ENCODE measurements at places on chromosomes 12 and 14.

DNA sequence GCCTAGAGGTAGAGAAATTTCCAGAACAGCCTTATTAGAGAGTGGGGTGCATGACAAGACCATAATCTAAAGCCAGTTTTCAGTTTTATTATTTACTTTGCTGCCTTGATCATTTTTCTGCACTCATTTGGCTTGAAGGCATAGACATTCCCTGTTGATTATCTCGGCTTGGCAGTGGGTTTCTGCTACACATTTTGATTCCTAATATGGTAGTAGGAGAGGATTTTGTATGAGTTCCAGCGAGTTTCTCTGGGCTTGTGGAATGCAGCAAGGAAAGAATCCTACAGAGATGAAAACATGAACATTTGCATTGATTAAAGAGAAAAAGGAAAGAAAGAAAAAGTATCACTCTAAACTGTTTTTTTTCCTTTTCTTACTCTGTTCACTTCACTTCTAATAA lies 281.2 kb downstream of the PAWR start:
- H3K4me1 ChIP-seq, result peaks cover 3% of the 10 kb centered on the region
- peak overlapping the region; percentile 92 for H3K27ac ChIP-seq
- DNase-seq, result peak; percentile 59
- no peaks in the 10 kb centered on the region for H3K36me3 ChIP-seq

GRCh38 chr12:75447691-75448393 lies 32.7 kb upstream of the GLIPR1 start:
- H3K27ac ChIP-seq, result no peak overlapping the region
- DNase-seq, result no peak
- no peaks in the 10 kb centered on the region for H3K27me3 ChIP-seq
- no peak overlapping the region for H3K4me3 ChIP-seq

DNA sequence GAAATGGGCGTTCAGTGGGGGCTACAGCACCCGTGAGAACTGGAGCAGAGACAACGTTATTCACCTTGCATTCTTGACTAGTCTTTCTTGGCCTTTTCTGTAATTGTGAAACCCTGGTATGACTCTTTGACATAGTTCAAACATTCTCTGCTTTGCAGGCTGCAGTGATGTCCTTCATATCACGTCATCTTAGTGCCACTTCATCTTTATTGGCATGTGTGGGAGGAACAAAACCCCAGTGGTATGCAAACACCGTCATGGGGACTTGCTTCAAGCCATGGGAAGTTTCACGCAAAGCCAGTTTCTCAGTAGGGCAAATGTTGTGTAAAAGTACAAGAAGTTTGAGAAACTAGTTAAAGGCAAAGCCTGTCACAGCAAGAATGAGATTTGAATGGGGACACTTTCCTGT lies 20.2 kb upstream of the DUSP16 start:
- no peak overlapping the region for H3K27ac ChIP-seq
- no peaks in the 10 kb centered on the region for H3K27me3 ChIP-seq
- DNase-seq, result peak; percentile 11

DNA sequence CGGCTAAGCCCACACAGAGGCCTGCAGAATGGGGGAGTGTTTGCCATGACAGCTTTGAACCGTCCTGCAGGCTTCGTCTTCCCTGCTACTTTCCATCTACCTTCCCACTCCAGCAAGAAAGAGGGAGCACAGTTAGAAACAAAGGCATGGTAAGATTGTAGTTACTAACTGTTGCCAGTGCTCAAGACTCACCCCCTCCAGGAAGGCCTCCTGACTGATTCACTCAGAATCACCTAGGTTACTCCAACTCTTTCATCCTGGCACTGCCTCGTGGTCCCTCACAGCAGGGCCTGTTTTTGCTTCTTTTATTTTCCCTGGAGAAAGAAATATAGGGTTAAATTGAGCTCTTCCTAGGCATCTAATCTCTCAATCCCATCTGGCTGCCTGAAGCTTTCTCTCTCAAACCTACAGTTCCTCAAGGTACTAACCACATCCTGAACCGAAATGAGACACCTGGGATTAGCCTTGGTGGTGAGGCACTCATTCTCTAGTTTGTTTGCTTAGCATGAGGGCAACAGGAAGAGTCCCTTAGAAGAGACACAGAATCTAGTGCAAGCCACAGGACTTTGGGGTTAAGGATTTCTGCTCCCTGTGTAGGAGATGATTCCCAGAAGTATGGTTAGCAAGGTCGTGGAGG lies 7.8 kb downstream of the GALNT6 start:
- H3K36me3 ChIP-seq, result peaks cover 3% of the 10 kb centered on the region
- no peak for DNase-seq
- H3K4me3 ChIP-seq, result no peak overlapping the region
- H3K27me3 ChIP-seq, result no peaks in the 10 kb centered on the region

DNA sequence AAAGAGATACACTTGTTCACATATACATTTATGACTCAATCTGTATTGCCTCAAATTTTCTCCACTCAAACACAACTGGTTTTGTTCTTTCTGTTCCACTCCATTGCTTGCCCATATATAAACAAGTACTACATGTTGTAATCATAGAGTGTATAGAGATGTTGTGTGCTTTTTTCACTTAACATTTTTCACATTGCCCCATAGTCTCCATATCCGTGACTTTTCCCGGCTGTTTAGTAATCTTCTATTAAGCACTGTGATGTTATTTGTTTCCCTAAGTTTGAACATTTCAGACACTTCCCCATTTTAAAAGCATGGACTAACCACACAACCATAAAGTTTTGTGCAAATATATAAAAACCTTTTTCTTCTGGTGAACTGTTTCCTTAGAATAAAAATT lies 45.5 kb upstream of the PTPRR start:
- no peaks in the 10 kb centered on the region for H3K4me1 ChIP-seq
- DNase-seq, result no peak
- no peak overlapping the region for H3K27ac ChIP-seq
- no peaks in the 10 kb centered on the region for H3K36me3 ChIP-seq

GRCh38 chr12:62724947-62725451 lies 210.0 kb downstream of the PPM1H start:
- peak; percentile 94 for DNase-seq
- H3K4me1 ChIP-seq, result peaks cover 23% of the 10 kb centered on the region
- H3K27ac ChIP-seq, result peak overlapping the region; percentile 91
- H3K36me3 ChIP-seq, result no peaks in the 10 kb centered on the region

DNA sequence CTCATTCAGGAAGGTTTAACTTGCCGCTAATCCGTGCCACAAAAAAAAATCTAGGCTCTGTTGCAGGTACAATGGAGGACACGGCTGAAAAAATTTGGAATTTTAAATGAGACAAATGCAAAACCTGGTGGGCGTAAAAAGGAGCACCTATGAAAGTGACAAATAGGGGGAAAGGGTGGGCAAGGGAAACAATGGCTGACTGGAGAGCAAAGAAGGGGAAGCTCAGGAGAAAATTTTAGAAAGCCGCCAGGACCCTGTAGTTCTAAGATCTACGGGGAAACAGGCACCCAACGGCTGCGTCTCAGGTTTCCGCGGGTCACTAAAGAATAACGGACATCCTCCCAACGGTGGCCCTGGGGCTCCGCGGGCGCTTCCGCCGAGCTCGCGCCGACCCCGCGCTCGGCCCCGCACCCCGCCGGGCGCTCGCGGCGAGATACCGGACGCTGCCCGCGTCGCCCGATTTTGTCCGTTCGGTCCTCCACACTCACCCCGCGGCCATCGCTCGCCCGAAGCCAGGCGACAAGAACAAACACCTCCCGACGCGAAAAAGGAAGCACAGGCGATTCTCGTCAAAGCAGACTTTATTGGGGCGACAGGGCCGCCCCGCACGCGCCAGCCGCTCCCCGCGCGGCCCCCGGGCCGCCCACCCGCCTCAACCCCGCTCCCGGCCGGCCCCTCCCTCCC lies 1.1 kb upstream of the YY1 start:
- H3K27ac ChIP-seq, result peak overlapping the region; percentile 87
- H3K36me3 ChIP-seq, result peaks cover 11% of the 10 kb centered on the region
- no peaks in the 10 kb centered on the region for H3K27me3 ChIP-seq
- DNase-seq, result peak; percentile 38

DNA sequence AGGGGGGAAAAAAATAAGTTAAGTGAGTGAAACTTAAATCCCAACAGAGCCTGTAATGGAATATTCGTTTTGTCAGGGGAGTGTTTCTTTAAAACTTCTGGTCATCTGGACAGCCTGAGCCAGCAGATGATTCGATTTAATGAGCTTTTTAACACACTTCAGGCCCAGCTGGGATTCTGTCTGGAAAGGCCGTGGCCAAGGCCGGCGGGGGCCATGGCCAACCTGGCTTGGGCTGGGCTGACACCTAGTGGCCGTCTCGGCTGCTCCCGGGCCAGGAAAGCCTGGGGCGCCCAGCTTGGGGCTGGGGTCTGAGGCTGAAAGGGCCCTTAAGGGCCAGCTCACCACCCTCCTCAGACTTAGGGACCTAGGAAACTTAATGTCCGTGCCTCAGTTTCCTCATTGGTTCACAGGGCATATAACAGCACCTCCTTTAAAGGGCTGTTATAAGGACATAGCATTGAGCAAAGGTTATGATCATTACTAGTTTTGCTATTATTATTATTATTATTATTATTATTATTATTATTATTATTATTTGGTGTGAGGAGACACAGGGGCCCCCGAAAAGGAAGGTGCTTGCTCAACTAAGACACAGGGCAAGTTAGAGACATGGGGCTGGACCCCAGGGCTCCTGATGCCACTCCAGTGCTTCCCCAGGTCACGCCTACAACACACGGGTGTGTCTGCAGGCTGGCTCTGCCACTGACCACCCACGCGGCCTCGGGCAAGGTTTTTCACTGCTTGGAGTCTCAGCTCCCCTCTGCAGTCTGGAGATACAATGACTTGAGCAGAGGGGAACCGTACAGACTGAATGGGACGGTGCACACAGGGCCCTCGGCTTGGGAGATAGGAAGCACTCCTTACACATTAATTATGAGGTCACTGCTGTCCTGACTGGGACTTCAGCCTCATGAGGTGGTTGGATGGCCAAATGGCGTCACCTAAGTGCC lies 84.0 kb downstream of the SYNE3 start:
- H3K36me3 ChIP-seq, result peaks cover 2% of the 10 kb centered on the region
- no peak overlapping the region for H3K27ac ChIP-seq
- H3K4me1 ChIP-seq, result peaks cover 19% of the 10 kb centered on the region
- no peaks in the 10 kb centered on the region for H3K27me3 ChIP-seq
- H3K4me3 ChIP-seq, result no peak overlapping the region

DNA sequence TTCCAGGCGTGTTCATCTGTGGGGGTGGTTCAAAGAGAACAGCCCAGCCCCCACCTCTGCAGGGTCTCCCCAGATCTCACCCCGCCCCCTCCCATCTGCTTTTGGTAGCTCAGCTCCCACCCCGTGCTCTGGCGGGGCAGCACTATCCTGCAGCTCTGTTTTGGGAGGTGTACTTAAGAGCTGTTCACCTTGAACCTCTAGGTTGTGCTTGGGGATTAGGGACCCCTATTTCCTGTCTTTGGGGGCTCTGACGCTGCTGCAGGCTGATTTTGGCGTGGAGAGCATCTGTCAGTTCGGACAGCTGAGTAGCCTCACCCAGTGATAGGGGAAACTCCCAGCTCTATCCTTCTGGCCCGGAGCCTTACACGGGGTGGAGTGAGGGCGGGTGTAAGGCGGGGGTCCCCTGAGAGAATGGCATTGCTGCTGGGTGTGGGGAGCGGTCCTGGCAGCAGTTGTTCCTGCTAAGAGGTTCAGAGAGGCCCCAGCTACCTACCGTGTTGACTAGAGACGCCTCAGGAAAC lies 765 bp downstream of the TMEM120B start:
- H3K27ac ChIP-seq, result no peak overlapping the region
- no peaks in the 10 kb centered on the region for H3K27me3 ChIP-seq
- H3K4me1 ChIP-seq, result peaks cover 32% of the 10 kb centered on the region
- peak; percentile 55 for DNase-seq
- H3K36me3 ChIP-seq, result peaks cover 7% of the 10 kb centered on the region
- peak overlapping the region; percentile 97 for H3K4me3 ChIP-seq

- H3K36me3 ChIP-seq, result no peaks in the 10 kb centered on the region
- H3K4me1 ChIP-seq, result no peaks in the 10 kb centered on the region
- H3K27ac ChIP-seq, result no peak overlapping the region
- no peak for DNase-seq
Measured at GRCh38 chr12:111171345-111171744, 197.6 kb downstream of the PHETA1 start.

- no peak for DNase-seq
- no peak overlapping the region for H3K4me3 ChIP-seq
- H3K27me3 ChIP-seq, result no peaks in the 10 kb centered on the region
- no peak overlapping the region for H3K27ac ChIP-seq
Measured at GRCh38 chr14:105383083-105383730, 15.1 kb upstream of the TEX22 start.

DNA sequence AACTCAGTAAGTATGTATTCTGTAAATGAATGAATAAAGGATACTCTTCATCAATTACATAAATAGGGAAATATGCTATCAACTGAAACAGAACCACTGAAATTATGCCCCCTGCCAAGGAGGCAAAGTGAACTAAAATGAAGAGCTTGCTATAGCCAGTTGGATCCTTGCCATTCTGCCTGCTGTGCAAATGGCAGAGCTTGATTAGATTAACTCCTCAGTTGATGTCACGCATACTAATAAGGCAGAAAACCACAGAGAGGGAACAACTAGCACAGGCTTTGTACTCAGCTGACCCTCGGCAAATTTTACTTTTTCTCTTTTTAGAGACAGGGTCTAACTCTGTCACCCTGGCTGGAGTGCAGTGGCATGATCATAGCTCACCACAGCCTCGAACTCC lies 36.7 kb upstream of the FERMT2 start:
- no peaks in the 10 kb centered on the region for H3K4me1 ChIP-seq
- DNase-seq, result no peak
- no peak overlapping the region for H3K4me3 ChIP-seq
- H3K36me3 ChIP-seq, result no peaks in the 10 kb centered on the region
- H3K27ac ChIP-seq, result no peak overlapping the region

DNA sequence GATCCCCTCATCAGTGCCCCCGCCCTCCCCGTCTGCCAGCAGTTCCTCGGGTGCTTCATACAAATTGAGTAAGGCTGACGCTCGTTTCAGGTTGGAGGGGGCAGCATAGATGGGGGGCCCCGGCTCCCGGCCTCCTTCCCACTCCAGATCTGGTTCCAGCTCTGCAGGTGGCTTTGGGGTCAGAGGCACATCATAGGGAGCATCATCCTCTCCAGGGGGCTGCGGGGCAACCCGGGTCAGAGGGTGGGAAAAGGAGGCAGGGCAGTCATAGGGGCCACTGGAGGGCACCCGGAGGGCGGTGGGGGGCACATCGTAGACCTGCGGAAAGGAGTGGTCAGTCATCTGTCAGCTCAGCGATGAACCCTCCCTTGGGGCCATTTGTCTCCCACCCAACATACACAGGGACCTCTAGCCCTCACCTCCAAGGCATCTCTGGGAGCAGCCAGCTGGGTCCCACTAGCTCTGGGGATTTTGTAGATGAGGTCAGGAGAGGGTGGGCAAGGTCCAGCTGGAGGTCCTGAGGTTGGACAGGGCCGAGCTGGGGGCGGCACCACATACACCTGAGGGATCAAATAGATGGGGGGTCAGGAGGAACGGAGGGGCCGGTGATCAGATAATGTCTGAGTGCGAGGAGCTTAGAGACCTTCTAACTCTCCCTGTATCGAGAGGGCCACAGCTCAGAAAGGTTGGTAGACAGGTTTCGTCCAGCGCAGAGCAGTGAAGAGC lies 5.1 kb downstream of the EFS start:
- peaks cover 12% of the 10 kb centered on the region for H3K4me1 ChIP-seq
- no peak overlapping the region for H3K4me3 ChIP-seq
- peaks cover 37% of the 10 kb centered on the region for H3K36me3 ChIP-seq
- H3K27ac ChIP-seq, result no peak overlapping the region
- DNase-seq, result no peak
